ENCODE measurements at places on chromosomes 7 and 10. TPM values are rescaled to one million over a fixed set of nuclear protein-coding genes. Genes with fewer than 3 reads are reported as not detected.

Gene NPY4R2
- not detected for total RNA-seq

Gene RNF133
- total RNA-seq = 0.14 TPM

Gene SPDYE18
- 0.75 TPM for total RNA-seq

Gene PPP1R17
- total RNA-seq = not detected

Gene PCLO
- 0.84 TPM for total RNA-seq

Gene CDNF
- total RNA-seq = 5.9 TPM

Gene OTUD1
- 3.4 TPM for total RNA-seq

Gene GIMAP7
- 10.9 TPM for total RNA-seq

Gene UPP1
- 8.2 TPM for total RNA-seq

Gene SPDYE8
- total RNA-seq = not detected

GRCh38 chr10:70887804-70888800 is at the start of gene PCBD1:
Gene PCBD1 (minus strand): TSS chr10:70888565. CDS start chr10:70888533, 32 bp downstream.
- peak; percentile 73 for DNase-seq

DNA sequence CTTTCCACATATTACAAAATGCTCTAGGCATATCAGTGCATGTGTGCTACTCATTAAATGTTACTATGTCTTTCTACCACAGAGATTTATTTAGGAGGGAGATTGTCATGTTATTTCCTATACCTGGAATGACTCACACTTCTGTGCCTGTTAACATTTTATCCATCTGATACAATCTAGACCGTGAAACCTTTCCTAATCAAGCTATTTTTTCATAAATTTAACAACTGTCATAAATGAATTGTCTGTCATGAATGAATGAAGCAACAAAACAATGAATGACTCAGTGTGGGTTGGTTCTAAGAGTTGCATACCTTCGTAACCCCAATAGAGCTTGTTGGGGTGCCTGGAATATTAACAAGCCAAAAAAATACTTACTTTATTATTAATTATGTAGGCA is 554.3 kb downstream of the GRM8 start:
- DNase-seq = no peak

DNA sequence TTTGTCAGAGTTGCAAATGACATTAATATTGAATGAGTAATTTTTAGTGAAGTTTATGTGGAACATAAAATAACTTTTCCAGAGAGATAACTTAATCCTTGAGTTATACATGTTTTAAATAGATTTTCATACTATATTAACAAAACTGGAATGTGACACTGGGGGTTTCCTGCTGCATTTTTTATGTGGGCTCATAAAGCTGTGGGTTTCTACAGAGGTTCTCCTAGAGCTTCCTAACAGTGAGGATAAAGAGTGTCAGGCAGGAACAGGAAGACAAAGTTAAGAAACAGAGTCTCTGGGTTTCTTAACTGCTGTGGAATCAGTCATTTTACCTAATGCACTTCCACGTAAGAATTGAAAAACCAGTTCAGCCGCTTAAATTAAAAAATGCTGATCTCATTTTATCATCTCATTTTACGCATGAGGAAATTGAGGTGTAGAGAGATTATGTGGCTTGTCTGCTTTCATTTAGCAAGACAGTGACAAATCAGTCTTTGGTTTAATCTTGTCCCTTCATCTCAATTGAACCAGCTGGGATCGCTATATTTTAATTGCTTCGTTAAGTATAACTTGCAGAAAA is 5.0 kb downstream of the CD36 start:
- no peak for DNase-seq

DNA sequence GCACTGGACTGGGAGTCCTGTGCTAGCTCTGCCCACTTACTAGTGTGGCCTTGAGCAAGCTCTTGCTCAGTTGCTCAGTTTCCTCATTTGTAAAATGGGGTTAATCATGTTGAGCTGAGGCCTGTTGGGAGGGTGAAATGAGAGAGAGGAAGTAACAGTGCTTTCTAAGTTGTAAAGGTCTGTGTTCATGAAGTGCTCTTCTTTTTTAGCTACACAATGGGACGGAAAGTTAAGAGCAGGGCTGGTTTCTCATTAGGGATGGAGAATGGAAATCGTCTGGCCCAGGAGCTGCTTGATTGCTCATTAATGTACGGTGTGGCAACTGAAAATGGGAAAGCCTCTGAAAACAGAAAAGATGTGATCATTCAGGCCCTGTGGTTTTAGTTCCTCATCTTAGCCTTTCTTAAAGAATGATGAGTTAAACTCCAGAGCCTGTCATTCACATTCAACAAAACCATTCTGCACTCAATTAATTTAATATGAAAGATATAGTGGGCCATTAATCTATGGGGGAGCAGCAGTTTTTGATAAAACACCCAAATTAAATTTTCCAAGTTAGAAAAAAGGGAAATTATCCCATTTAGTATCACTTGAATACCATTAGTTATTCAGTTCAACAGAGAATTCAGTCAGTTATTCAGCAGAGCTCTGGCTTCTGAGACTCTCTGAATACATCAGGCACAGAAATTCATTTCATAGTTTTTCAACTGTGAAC is 60.5 kb downstream of the SH2D4B start:
- DNase-seq = no peak

DNA sequence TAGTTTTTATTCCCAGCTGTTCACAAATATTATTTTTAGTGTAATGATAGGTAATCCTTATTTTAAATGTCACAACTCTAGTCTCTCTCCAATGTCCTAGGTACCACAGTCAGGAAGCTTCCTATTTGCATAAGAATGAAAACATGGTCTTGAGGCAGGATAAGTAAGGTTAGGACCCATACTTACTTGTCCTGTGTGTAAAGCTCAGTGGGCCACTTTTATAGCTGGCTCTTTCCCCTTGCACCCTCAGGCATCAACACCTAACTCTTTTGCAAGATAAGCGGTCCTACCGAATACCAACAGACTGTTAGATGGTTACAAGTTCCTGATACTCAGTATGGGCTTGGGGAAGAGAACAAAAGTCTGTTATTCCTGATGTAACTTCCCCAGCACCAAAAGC is 986.9 kb downstream of the NRG3 start:
- no peak for DNase-seq

DNA sequence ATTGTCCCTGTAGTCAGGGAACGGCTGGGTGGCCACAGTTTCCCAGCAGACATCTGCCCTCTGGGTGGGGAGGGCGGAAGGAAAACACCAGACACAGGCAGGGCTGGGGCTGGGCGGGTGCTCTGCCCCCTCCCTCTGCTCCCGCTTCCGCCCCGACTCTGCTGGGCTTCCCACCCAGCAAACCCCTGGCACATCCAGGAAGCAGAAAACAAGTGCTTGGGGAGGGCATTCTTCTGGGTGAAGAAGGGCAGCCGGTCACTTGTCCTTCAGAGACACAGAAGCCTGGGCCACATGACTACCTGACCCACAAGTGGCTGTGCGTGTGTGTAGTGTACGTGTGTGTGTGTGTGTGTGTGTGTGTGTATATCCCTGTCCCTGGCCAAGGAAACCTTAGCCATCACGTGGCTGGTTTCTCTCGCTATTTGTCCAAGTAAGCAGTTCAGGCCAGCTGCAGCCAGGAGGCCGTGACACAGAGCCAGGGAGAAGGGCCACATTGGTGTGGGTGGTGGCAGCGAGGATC is 77.9 kb downstream of the ZMIZ1 start:
- DNase-seq = no peak

DNA sequence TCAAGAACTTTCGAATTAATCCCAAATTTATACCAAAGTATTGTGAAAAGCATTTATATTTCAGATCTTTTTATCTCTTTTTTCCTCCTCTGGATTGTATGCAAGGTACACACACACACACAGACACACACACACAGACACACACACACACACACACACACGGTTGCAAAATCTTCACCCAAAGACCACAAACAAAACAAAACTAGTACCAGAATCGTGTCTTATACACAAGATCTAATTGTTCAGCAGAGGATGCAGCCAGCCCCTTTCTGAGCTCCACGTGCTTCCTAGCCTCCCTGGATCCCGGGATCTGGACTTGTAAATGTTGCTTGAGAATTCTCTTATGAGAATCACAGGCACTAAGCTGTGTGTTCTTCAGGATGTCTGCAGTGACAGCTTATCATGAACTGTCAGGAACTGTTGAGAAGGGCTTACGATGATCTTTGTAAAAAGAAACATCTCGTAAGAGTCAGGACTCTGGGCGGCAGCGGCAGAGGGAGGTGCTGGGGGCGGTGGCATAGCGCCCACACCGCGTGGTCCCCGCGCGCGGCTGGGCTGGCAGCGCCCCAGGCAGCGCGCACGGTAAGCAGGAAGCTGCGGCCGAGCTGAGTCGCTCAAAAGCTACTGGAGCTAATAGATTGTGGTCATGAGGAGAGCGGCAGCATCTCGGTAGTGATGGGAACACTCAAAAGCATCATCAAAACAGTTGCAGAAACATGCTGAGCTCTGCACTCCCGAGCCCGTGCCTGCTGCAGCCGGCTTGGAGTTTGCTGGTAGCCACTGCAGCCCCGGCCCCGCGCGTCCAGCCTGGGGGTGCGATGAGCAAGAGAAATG is 277.6 kb downstream of the GATA3 start:
- DNase-seq = no peak

- no peak for DNase-seq
Observed at GRCh38 chr10:12757351-12757750, 244.2 kb downstream of the CCDC3 start.

GRCh38 chr10:76736392-76736791 is 901.2 kb downstream of the KCNMA1 start:
- no peak for DNase-seq

- no peak for DNase-seq
Observed at GRCh38 chr10:22372298-22372697, 27.0 kb downstream of the SPAG6 start.
